ENCODE measurements at places on chromosomes 5 and 9.

DNA sequence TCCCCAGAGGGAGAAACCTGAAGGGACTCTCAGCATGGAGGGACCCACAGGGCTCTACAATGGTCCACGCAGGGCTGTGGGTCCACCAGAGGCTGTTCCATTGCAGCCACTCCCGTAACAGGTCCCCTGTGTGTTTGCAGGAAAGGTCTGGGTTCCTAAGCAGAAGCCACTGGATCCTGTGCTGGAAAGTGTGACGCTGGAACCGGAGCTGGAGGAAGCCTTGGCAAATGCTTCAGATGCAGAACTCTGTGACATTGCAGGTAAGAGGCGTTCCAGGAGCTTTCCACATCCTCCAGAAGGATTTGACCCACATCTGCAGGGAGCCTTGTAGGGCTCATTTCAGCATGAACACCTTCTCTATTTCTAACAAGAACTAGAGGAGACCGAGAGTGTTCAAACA, 51.7 kb downstream of the TMOD1 start:
- DNase-seq, result no peak

GRCh38 chr9:93452710-93453046, 703 bp downstream of the FAM120AOS start:
- DNase-seq, result no peak

DNA sequence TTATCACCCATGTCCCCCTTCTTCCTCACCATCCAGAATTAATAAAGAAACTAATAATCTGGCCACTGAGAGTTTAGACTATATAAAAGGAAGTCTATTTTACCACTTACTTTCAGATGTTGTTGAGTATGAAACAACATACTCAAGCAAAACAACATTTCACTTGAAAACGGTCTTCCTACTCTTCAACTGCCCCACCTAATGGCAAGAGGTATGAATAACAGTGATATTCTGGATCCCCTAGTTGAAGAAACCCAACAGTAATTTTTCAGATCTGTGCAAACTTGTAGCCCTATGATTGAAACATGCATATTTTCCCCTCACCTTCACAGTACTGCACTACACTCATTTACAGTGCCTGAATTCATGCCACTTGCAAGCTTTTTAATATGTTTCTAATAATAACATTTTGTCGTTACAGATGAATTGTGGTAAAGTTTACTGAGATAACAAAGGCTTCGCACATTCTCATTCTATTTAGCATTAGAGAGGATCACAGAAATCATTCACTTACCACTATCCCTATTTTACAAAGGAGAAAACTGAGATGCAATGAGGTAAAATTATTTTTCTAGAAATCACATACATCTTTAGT, 267.9 kb upstream of the PDE4D start:
- no peak for DNase-seq

DNA sequence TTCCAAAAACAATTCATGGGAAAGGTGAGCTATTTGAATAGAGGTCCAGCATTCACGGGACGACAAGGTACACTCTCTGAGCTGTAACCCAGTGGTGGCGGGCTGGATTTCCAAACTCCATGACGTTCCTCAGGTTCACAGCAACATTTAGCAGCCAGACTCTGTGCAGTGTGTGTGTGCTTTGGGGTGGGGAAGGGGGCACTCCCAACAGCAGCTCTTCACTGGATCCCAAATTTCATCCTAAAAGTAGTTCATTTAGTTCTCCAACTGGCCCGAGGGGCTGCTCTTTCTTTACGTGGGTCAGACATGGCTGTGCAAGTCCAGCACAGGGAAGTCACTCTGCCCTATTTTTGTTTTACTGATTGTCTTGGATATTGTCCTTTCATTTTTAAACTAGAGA, 98.0 kb upstream of the IRX2 start:
- DNase-seq, result no peak

GRCh38 chr9:114935119-114935518, 4.7 kb upstream of the TNFSF8 start:
- DNase-seq, result no peak

DNA sequence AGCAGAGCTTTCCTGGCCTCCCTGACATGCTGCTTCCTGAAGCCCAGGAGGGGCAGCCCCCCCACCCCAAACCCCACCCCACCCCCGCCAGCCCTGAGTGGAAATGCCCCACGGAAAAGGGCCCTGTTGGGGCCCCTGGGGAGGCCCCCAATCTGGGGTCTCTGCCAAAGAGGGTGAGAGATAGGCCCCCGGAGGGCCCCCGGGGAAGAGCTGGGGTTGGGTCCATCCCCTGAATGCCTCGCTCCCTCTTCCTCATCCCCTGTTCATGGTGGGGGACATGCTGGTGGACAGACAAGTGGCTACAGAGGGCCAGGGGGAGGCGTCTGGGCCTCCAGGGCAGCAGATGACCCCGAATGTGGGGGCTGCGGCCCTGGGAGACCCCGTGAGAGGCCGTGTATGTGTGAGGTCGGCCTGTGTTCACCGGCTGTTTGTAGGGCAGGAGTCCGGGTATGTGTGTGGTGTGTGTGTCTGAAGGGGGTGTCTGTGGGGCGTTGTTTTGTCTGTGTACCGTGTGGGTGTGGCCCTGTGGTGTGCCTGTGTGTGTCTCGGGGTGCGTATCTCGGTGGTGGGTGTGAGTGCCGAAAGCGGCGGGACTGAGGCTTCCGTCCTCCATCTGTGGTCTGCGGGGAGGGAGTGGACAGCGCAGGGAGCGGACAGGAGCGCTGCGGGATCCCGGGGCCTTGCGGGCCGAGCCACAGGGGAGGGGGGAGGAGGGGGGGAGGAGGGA, 11.3 kb downstream of the C9orf50 start:
- DNase-seq, result no peak

GRCh38 chr5:36631620-36632362, 25.4 kb downstream of the SLC1A3 start:
- DNase-seq, result no peak

DNA sequence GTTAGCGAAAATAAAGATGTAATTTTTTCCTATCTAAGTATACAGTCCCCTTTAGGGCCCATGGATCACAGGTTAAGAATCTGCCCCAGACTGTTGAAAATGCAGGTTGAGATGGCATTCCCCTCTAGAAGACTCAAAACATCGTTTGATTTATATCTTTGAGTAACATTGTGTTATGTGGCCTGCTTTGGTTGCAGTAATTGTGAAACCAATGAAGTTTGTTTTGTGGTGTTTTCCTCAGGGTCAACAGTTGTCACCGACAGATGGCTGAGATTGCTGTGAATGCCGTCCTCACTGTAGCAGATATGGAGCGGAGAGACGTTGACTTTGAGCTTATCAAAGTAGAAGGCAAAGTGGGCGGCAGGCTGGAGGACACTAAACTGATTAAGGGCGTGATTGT, 7.8 kb downstream of the CCT5 start:
- DNase-seq, result no peak

- no peak for DNase-seq
Observed at GRCh38 chr5:24433555-24433954, 211.2 kb downstream of the CDH10 start.

DNA sequence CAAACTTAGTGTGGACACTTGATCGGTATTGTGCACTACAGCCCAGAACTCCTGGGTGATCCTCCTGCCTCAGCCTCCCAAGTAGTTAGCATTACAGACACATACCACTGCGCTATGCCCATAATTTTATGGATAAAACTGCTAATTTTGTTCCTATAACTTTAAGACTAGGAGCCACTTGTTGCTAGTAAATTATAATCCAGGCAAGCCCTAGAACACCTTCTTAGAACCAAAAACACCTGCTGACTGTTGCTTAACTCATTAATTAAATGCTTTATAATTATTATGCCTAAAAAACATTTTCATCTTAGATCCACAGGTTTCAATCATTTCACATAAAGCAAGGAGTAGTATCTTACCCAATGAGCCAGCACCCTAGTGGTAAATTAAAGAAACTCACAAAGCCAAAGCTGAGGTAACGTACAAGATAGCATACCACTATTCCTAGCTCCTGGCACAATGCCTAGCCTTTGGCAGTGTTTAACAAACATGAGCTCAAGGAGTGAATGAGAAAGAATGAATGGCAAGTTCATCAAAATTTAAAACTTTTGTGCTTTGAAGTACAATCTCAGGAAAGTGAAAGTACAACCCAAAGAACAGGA, 5.4 kb downstream of the MRPS27 start:
- DNase-seq, result no peak

- DNase-seq, result no peak
Observed at GRCh38 chr9:78566948-78567675, 270.2 kb downstream of the PSAT1 start.

DNA sequence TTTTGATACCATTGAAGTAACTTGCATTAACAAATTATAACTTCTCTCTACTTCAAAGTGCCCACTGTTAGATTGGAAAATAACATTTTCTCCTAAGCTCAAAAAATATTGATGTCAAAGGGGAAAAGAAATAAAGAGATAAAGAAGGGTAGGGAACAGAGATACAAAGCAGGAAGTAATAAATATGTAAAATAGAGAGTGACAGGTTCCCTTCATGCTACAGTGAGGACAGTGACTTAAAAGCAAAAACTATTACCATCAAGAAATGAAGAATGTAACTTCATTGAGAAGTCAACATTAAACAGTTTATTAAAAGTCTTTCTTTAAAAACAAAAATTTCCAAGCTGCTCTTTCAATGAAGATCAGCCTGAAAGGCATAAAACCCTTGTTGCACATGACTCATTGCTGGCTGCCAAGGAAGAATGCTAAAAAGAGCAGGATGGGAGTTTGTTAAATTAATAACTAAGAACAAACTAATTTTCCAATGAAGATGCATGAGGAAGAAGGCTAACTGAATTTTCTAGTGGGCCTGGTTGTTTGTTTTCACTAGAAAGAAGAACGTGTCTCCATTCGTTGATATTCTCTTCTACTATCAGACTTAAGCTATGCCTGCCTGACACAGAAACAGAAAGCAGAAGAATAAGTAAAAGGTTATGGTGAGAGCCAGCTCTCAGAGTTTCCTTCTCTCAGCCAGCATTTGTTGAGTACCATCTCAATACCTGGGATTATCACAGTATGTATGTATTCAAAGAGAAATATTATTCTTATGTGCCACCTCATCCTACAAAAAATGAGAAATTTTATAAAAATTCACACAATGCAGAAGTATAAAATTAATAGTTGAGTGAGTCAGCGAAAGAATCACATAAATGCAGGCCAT, 197.8 kb upstream of the NREP start:
- no peak for DNase-seq

- no peak for DNase-seq
Observed at GRCh38 chr5:32446630-32447029, 2.1 kb upstream of the ZFR start.

GRCh38 chr9:136539427-136540421, 6.1 kb downstream of the NOTCH1 start:
- peak; percentile 86 for DNase-seq

- no peak for DNase-seq
Observed at GRCh38 chr5:110790673-110791072, 51.9 kb downstream of the SLC25A46 start.

- DNase-seq, result no peak
Observed at GRCh38 chr9:76255781-76256455, 138.3 kb downstream of the RFK start.

DNA sequence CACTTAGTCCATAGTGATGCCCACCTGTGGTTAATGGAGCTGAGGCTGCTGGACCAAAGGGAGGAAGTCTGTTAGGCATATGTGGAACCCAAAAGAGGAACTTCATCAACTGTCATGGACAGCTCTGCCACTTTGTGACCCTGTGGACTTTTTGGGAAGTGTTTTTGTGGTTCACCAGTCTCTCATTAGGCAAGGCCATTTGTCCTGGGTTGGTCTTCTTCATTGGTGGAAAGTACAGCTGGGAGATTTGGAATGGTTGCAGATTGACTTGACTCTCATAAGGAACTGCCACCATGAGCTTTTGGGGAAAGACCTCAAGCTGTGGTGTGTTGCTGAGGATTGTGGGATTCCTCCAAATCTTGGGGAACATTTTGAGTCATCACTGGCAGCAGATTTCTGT, 31.9 kb upstream of the IL12B start:
- DNase-seq, result no peak

GRCh38 chr5:74075501-74076484, 449.8 kb downstream of the ARHGEF28 start:
- DNase-seq, result no peak

DNA sequence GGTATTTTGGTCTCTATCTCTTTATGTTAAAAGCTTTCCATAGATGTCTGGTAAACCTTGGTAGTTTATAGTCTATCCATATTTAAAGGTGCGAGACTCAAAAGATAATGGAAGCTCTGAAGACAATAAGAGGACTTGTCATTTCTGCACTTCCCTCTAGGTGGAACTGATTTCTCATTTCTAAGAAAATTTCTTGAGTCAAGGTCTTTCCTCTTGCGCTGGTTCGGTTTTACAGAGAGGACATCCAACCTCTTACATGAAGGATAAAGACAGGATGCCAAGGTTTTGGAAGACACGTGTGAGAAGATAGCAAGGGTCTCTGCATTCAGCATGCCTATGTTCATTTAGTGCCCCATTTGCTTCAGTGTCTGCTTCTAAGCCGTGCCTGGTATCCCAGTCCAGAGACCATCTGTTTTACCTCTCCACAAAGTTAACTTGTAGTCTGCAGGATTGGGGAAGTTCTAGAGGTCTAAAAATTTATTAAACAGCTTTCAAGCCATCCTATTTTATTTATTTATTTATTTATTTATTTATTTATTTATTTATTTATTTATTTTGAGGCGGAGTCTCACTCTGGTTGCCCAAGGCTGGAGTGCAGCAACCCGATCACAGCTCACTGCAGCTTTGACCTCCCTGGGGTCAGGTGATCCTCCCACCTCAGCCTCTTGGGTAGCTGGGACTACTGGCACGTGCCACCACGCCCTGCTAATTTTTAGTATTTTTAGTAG, 41.6 kb downstream of the KIAA1191 start:
- DNase-seq, result no peak

- no peak for DNase-seq
Observed at GRCh38 chr5:9468060-9468388, 77.9 kb downstream of the SEMA5A start.

- no peak for DNase-seq
Observed at GRCh38 chr9:137035937-137036336, 4.0 kb upstream of the FUT7 start.

- DNase-seq, result no peak
Observed at GRCh38 chr9:20925256-20926045, 106.0 kb downstream of the HACD4 start.

- DNase-seq, result no peak
Observed at GRCh38 chr5:128402506-128402905, 135.5 kb downstream of the FBN2 start.

DNA sequence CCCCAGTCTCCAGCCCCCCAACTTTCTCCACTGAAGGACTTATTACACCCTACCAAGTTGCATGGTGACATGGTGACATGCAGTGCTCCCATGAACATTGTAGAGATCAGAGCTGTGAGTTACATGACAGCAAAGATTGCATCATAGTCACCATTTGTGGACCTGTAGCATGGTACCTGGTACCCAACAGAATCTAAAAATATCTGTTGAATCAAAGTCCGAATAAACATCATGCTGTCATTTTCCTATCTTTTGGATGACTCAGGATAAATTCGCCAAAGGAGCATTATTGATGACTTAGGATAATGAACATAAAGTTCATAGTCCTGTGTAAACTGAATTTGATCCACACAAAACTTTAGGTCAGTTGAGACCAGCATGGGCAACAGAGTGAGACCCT, 6.7 kb upstream of the PPARGC1B start:
- DNase-seq, result no peak

- DNase-seq, result no peak
Observed at GRCh38 chr5:122599000-122599399, 175.9 kb upstream of the SNX2 start.

- DNase-seq, result no peak
Observed at GRCh38 chr5:107121793-107122519, 548.8 kb downstream of the EFNA5 start.
